ENCODE measurements at places on chromosomes 7 and 10.

- peak; percentile 87 for DNase-seq
Measured at GRCh38 chr7:143305423-143306070, 10.4 kb upstream of the CLCN1 start.

DNA sequence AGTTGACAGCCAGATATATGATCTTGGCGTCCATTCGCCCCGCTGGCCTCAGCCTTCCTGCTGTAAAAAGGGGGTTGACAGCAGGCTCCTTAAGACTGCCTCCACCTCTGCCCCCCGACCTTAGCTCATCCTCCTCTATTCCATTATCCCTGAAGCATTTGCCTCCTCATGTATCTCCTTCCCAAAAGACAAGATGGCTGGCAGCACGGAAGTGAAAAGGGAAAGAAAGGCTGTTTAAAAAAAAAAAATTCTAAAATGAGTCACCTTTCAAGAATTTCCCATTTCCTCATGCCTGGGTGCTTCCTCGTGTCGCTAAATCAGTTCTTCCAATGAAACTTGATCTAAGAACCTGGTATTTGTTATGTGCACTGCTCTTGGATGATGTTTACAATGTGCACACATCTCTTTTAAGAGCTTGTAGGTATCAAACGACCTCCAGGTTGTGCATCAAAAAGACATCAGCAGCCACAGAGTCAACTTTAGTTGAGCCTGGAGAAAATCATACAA lies 1.7 kb downstream of the SCRN1 start:
- DNase-seq, result peak; percentile 70

- DNase-seq, result no peak
Measured at GRCh38 chr10:60496181-60496580, 106.5 kb upstream of the ANK3 start.

DNA sequence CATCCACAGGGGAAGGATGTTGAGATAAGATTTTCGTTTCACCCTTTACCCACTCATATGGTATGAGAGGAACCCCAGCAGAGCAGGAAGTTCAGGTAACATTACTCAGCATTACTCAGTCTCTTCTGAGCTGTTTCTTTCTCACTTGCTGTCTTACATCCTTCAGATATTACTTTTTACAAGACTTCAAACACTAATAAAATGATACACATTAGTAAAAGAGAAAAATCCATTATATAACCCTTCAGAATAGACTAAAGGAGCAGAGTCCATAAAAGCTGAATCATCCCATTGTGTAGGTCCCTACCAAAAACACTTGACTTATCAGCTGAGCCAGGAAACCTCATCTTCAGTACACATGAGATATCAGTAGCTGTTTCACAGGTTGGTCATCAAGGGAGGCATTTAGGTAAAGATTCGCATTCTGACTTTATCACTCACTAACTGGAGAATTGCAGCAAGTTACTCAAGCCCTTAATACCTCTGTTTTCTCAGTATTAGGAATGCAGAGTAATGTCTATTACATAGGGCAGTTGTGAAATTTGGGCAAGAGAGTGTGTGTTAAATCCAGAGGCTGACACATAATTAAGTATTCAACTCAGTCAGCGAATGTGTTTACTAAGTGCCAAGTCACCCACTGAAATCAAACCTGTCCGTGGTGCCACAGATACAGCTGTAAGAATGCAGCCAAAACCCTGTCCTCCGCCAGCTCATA lies 44.7 kb downstream of the KLF6 start:
- DNase-seq, result peak; percentile 45

- no peak for DNase-seq
Measured at GRCh38 chr10:115833119-115833518, 439.9 kb downstream of the GFRA1 start.

- no peak for DNase-seq
Measured at GRCh38 chr10:60652628-60653027, 125.7 kb upstream of the CDK1 start.

DNA sequence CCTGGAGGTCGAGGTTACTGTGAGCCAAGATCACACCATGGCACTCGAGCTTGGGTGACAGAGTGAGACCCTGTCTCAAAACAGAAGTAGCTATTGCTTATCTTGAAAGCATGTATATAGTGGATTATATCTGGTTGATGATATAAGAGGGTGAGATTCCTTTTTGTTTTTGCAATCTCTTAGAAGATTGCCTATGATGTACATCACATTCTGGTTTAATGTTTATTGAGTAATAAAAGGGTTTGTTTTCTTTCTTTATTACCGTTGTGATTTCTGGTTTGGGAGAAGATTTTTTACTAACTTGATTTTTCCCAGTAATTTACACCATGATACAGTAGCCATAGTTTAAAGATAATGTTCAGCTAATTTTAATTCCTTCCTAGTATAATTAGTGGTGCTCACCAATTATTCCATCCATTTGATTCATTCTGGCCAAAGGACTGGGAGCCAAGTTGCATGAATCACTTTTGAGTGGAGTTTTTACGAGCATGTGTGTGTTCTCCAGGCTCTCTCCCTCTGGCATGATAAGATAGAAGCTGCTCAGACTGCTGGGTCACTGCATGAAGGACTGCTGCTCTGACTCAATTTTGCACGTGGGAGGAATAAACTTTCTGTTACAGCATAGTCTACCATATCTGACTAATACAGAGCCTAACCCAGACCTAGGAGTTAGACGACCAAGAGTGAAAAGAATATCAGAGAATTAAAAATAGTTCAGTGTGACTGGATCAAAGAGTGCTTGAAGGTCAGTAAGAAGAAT lies 13.5 kb upstream of the TSPAN13 start:
- DNase-seq, result peak; percentile 62
